ENCODE measurements at places on chromosomes 12 and 14. TPM values are rescaled to one million over a fixed set of nuclear protein-coding genes. Genes with fewer than 3 reads are reported as not detected.

DNA sequence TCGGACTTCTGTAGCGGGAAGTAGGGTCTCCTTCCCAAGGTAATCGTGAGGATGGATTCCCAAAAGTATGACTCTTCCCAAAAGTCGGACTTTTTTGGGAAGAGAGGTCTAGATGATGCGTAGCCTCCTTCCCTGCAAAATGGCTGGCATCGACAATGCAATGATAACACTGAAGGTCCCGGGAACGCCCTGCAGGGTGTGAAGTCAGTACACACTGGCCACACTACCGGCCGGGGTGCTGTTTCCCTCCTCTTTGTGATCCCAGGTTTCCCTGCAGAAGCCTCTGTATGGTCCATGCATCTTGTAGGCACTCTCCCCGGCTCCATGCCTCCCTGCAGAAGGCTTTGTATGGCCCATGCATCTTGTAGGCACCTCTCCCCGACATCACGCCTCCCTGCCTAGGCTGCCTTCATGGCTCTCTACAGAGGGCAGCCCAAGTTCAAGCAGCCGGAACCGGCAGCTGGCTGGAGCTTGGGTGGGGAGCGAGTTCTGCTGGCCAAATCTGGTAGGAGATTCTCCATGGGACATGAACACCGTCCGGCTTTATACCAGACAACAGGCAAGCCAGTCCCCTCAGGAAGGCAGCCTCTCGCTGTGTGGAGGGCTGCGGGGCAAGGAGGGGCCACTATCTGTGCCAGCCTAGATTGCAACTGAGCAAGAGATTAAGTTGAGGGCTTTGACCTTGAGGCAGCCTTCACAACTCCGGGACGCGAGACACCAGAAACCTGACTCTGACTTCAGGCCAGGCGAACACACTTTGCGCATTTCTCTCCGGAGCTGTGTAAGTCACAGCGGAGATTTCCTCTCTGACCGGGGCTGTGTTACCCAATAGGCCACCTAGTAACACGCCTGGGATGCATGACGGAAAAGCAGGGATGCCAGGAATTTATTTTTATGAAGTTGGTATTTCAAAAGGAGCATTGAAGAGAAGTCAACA is 23.5 kb downstream of the FZD10 start:
- no peaks in the 10 kb centered on the region for H3K4me1 ChIP-seq
- no peak for DNase-seq
- no peak overlapping the region for H3K4me3 ChIP-seq
- H3K27ac ChIP-seq, result no peak overlapping the region

DNA sequence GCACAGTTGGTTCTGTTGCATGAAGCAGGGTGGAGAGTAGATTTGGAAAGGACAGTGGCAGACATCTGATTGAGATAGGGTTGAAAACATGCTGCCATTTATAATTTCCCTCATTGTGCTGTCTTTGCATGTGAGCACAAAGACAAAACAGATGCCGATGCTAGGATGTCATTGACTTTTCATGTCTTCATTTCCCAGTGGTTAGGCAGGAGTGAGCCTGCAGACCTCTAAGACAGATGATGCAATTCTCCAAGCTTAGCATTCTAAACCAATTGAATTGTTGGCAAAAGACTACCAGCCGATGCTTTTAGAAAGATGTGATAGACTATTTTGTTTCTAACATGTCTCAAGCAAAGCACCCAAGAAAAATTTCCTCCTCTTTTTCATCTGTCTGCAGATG is 37.1 kb upstream of the PELI2 start:
- H3K36me3 ChIP-seq, result no peaks in the 10 kb centered on the region
- DNase-seq, result no peak
- H3K4me1 ChIP-seq, result peaks cover 4% of the 10 kb centered on the region
- no peak overlapping the region for H3K4me3 ChIP-seq
- H3K27ac ChIP-seq, result no peak overlapping the region

GRCh38 chr14:24435192-24435810 is 5.5 kb downstream of the KHNYN start:
- no peaks in the 10 kb centered on the region for H3K36me3 ChIP-seq
- H3K27me3 ChIP-seq, result no peaks in the 10 kb centered on the region
- H3K4me3 ChIP-seq, result no peak overlapping the region
- no peak for DNase-seq
- no peaks in the 10 kb centered on the region for H3K4me1 ChIP-seq

DNA sequence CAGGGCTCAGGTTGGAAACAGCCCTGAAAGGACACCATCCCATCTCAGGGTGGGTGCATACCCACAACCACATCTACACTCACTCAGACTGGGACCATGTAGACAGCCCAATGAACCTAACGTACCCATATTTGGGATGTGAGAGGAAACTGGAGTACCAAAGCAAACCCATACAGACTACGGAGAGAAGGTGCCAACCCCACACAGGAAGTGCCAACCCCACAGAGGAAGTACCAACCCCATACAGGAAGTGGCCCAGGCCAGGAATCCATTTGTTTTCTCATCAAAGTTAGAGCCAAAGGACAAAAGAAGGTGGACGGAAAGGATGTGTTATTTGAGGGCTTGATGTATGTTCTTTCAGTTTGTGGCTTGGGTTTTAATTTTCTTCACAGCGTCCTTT is 19.5 kb upstream of the SPIC start:
- no peaks in the 10 kb centered on the region for H3K4me1 ChIP-seq
- no peaks in the 10 kb centered on the region for H3K27me3 ChIP-seq

DNA sequence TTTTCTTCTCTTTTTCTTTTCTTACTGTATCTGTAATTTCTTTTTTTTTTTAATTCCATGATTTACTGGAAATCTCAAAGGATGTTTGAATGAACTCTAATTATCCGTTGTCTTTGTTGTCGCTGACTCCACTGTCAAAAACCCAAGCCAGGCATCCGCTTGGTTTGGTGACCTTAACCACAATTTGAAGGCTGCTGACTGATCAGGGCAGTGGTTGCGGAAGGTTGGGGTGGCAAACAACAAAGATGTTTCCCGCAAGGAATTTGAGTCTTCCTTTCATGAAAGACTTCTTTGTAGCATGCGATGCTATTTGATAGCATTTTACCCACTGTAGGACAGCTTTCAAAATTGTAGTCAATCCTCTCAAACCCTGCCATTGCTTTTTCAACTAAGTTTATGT is 1013.8 kb downstream of the DIO2 start:
- DNase-seq, result no peak
- H3K27ac ChIP-seq, result no peak overlapping the region
- H3K27me3 ChIP-seq, result no peaks in the 10 kb centered on the region
- H3K4me1 ChIP-seq, result no peaks in the 10 kb centered on the region
- no peaks in the 10 kb centered on the region for H3K36me3 ChIP-seq

DNA sequence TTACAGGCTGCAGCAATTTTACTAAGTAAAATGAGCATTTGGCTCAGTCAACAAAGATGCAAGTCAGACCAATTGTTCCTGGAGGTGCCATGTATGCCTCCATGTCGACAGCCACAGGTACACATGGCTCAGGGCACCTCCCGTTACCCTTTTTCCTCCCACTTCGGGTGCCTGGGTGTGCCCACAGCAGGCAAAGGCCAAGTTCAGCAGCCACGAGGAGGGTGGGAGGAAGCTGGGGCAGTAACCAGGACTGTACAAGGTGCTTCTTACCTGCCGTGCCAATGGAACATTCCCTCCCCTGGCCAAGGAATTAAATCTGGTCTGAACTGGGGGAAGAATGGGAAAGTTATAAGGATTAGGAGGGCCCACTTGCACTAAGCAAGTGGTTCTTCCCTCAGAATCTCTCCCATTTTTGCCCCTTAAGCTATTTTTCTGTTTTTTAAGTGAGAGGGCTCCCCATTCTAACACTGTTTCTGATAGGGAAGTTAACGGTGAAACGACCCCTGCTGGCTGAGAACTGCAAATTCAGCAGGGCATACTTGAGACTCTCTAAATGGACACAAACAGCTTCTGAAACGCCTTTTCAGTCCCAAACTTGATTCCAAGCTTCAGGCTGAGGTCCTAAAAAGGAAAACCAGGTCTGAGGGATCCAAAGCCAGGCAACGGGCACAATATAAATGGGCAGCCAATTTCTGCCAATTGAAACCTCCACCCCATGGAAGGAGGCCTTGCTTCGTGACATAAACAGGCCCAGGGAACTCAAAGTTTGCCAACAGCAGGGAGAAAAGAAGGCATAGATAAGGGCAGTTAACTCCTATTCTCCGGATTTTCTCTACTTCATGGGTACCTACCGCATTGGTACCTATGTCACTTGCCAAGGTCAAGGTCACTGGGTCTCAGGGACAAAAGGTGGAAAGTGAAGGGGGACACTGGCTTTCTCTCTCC is 24.8 kb downstream of the CLECL1 start:
- H3K4me1 ChIP-seq, result no peaks in the 10 kb centered on the region
- H3K27me3 ChIP-seq, result no peaks in the 10 kb centered on the region
- H3K36me3 ChIP-seq, result no peaks in the 10 kb centered on the region
- no peak overlapping the region for H3K4me3 ChIP-seq

- peak overlapping the region; percentile 79 for H3K27ac ChIP-seq
- H3K27me3 ChIP-seq, result no peaks in the 10 kb centered on the region
- DNase-seq, result peak; percentile 68
- no peak overlapping the region for H3K4me3 ChIP-seq
These were observed 197.2 kb upstream of the PLEKHG7 start for GRCh38 chr12:92505254-92506231.

DNA sequence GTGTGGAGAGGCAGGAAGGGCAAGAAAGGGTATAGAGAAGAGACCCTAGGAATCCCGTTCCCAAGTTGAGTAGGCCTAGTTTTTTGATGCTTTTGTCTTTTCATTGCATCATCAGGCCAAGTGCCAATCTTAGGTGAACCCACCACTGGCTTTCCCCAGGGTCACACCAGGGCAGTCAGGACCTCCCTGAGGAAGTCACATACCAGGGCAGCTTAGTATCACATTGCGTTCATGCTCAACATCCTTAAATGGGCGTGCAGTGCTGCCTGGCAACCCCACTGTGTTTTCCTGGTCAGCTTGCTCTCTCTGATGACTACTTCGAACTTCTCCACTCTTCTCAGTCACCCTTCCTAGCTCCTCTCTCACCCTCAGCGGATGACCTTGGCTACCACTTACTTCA is 9.0 kb downstream of the ASIC1 start:
- no peaks in the 10 kb centered on the region for H3K27me3 ChIP-seq
- H3K36me3 ChIP-seq, result no peaks in the 10 kb centered on the region
- H3K27ac ChIP-seq, result no peak overlapping the region
- no peak for DNase-seq
- H3K4me3 ChIP-seq, result no peak overlapping the region
- H3K4me1 ChIP-seq, result no peaks in the 10 kb centered on the region

DNA sequence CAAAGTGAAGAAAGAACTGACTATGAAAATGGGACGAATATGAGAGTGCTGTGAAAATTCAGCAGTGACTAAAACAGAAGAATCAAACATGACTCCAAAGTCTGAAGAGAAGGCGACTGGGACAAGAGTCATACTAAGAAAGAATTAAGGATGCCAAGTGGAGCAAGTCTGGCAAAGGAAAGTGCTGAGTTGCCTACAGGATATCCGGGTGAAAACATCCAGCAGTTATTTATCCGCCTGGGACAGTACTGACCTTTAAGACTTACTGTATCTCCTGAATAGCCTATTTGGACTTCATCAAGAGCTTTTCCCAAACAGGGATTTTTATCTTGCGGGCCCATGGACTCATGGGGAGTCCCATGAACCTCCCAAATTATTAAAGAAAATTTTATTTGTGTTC is 41.1 kb downstream of the KICS2 start:
- H3K27me3 ChIP-seq, result no peaks in the 10 kb centered on the region
- H3K4me1 ChIP-seq, result no peaks in the 10 kb centered on the region
- DNase-seq, result no peak
- H3K27ac ChIP-seq, result no peak overlapping the region

DNA sequence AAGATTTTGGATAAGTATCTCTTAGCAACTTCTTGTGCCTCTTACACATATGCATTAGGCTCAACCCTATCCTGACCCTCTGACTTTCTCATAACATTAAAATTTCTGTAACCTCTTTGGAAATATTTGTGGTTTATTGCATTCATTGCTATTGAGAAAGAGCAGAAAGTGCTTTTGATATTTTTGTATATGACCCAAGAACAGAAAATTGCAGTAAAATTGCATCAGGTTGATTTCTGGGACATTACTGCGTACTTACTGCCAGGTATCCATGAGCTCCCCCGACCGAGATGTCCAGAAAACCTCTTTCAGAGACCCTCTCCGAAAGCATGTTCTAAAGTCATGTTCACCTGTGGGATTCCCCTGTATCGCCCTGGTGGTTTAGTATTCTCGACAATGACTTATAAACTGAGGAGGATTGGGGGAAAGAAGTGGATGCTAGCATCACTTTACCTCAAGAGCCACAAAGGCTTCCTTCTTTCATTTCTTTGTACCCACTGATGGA is 14.5 kb upstream of the IL22 start:
- no peaks in the 10 kb centered on the region for H3K36me3 ChIP-seq
- no peak overlapping the region for H3K4me3 ChIP-seq
- no peaks in the 10 kb centered on the region for H3K27me3 ChIP-seq
- H3K4me1 ChIP-seq, result no peaks in the 10 kb centered on the region

GRCh38 chr12:304805-305204 is 42.2 kb upstream of the SLC6A13 start:
- no peak overlapping the region for H3K4me3 ChIP-seq
- H3K4me1 ChIP-seq, result no peaks in the 10 kb centered on the region
- no peaks in the 10 kb centered on the region for H3K36me3 ChIP-seq

DNA sequence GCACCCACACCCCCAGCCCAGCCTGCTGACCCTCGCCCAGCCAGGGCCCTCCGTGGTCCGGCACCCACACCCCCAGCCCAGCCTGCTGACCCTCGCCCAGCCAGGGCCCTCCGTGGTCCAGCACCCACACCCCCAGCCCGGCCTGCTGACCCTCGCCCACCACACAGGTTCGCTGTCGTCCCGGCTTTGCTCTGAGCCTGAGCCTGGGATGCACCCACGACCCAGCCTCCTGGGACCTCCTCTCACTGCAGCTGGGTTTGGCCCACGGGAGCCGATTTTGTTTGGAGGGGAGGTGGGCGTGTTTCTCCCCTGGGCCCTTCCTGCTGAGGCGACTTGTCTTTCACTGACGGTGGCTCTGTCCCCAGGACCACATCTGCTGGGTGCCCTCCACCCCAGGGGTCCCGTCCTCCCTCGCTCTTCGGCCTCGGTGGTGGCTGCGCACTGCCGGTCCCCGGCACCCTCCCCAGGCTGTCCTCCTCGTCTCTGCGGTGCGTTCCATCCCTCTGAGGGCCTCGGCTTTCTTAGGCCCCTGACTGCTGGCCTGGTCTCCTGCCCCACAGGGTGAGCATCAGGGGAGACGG is 83.8 kb downstream of the GALNT9 start:
- no peak overlapping the region for H3K27ac ChIP-seq
- no peaks in the 10 kb centered on the region for H3K4me1 ChIP-seq
- H3K4me3 ChIP-seq, result no peak overlapping the region
- no peaks in the 10 kb centered on the region for H3K27me3 ChIP-seq

DNA sequence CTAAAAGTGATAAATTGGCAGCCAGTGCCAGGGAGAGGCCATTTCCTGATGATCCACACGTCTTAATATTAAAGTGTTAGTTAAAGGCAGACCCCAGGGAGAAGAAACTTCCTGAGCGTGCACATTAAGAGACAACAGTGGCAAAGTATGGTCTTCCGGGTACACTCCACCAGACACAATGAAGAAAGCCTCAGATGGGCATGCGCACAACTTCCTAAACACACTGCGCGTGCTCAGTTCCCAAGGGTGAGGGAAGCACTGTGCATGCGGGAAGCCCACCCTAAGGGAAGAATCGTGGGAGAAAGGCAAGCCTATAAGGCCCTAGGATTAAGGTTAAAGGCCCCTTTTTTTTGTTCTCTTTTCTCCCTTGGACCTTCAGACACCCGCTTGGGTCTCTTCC is 140.7 kb upstream of the CDKN3 start:
- no peaks in the 10 kb centered on the region for H3K36me3 ChIP-seq
- no peaks in the 10 kb centered on the region for H3K27me3 ChIP-seq
- no peak for DNase-seq
- no peak overlapping the region for H3K27ac ChIP-seq

GRCh38 chr12:127304751-127305725 is 961.9 kb upstream of the TMEM132C start:
- DNase-seq, result no peak
- no peak overlapping the region for H3K27ac ChIP-seq

Gene OR4M1
- total RNA-seq, result not detected

Gene VWF
- total RNA-seq, result 61.9 TPM

Gene P2RX2
- 3.8 TPM for total RNA-seq

Gene NFE2
- not detected for total RNA-seq

Gene ATP23
- 5.9 TPM for total RNA-seq

All from Peyer's patch (tissue), 4 donors.